ENCODE measurements at places on chromosomes 2 and 18.
A peak's percentile ranks its signal among the peaks of the same experiment; 100 is the strongest.

- DNase-seq = no peak
Observed at GRCh38 chr2:37343537-37344434, 644 bp upstream of the QPCT start.

- peak; percentile 5 for DNase-seq
Observed at GRCh38 chr18:74040459-74041332, 106.9 kb downstream of the FBXO15 start.

DNA sequence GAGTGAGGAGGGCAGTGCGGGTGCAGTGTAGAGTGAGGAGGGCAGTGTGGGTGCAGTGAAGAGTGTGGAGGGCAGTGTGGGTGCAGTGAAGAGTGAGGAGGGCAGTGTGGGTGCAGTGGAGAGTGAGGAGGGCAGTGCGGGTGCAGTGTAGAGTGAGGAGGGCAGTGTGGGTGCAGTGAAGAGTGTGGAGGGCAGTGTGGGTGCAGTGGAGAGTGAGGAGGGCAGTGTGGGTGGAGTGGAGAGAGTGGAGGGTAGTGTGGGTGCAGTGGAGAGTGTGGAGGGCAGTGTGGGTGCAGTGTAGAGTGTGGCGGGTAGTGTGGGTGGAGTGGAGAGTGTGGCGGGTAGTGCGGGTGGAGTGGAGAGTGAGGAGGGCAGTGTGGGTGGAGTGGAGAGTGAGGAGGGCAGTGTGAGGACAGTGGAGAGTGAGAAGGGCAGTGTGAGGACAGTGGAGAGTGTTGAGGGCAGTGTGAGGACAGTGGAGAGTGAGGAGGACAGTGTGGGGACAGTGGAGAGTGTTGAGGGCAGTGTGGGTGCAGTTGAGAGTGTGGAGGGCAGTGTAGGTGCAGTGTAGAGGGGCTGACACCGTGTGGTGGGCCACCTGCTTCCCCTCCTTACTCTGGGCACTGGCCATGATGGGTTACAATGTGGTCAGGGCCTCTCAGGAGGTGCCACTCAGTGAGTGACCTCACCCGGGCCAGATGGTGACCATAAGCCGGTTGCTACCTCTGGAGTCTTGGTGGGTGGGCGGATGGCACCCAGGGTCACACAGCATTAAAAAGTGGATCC is 28.5 kb downstream of the INPP4A start:
- DNase-seq = no peak

GRCh38 chr2:99876956-99877355 is 265.4 kb downstream of the AFF3 start:
- DNase-seq = no peak

DNA sequence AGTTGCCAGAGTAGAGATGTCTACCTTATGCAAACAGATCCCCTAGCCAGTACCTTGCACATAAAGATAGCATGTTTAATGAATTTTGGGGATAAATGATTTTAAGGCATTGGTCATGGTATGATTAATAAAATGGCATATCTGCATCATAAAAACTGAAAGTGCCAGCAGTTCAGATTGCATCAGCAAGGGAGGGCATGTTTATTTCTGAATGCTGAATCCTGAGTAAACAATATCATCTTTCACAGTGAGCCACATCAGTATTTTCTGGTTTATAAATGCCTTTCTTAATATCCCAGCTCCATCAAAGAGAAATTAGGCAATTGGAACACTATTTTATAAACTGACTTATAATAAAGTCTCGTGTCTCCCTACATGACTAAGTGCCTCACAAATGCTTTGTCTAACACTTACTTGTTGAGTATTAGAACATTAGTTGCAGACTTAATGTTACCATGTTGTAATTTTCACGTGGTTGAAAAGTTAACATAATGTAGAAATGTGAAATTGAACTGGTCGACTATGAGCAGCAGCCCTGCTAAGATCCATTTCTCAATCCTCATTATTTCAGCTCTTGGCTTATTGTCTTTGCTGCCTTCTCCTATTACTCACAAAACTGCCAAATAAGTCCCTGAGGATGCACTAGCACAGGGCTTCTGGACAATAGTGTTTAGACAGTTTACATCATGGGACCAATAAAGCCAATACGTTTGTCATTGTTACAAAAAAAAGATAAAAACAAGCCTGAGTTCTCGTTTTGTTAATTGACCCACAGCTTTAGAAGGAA is 48.0 kb downstream of the LANCL1 start:
- no peak for DNase-seq

GRCh38 chr2:47849368-47849767 is 56.9 kb downstream of the FBXO11 start:
- DNase-seq = no peak

- no peak for DNase-seq
Observed at GRCh38 chr2:88067189-88067588, 436 bp upstream of the SMYD1 start.

GRCh38 chr2:156890529-156891148 is 366.9 kb upstream of the GALNT5 start:
- no peak for DNase-seq

GRCh38 chr2:134217924-134218323 is 35.9 kb upstream of the MGAT5 start:
- no peak for DNase-seq

GRCh38 chr2:165586019-165586418 is 116.5 kb downstream of the CSRNP3 start:
- no peak for DNase-seq

- DNase-seq = no peak
Observed at GRCh38 chr2:16336491-16336890, 329.1 kb downstream of the CYRIA start.

- no peak for DNase-seq
Observed at GRCh38 chr2:223944166-223944702, 901 bp downstream of the WDFY1 start.

DNA sequence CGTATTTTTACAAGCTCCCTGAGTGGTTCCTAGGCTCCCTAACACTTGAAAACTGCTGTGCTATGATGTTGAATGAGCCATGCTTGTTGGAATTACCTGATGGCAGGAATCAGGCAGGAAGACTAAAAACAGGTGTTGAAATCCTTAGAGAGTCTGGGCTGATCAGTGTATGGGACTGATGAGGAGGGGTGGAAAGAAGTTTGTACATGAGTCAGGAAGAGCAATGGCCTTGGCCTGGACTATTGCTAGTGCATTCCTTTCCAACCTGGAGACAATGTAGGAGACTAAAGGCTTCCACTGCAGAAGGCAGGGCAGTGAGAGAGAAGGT is 25.0 kb upstream of the TMBIM1 start:
- no peak for DNase-seq

DNA sequence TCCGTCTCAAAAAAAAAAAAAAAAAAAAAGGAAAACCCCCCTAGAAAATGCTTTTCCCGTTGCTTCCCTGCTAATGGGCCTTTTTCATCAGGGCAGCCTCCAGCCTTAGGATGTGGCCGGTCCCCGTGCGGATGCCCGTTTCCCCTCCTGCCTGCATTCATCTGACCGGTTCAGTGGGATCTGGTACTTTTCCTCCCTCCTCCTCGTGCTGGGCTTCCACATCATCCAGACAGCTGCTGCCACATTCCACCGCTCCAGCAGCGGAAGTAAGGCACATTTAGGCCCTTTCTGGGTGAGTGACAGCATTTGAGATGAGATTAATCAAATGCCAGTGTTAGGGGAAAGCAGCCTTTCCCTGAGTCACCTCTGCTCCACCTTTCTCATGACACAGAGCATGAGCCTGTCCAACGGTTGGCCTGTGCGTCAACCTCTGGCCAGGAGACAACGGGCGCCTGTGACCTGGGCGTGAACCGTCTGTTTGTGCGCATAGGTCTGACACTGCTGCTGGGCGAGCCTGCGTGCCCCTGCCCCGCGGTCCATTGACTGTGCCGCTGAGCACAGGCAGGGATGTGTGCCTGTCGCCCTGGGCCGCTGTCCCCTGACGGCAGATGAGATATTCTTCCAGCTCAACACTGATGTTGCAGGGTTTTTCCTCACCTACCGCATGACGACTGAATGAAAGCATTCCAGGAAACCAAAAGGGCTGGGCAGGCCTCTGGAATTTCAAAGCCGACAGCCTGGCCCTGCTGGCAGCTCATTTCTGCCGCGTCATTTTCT is 174.0 kb downstream of the TGIF1 start:
- peak; percentile 87 for DNase-seq

DNA sequence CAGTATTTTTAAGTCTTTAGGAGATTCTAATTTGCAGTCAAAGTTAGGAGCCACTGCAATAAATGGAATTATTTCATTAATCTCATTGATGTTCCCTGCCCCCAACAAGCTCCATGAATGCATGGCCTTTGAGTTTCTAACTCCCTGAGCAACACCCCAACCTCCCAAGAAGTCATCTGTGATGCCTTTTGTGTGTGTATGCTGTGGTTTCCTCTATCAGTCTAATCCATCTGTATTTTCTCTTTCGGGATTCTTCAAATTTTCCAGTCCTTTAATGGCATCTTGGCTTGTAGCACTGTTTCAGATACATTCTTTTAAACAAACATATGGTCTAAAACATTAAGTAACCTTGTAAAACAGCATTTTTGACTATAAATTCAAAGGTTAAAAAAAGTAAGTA is 16.8 kb downstream of the SERPINB10 start:
- peak; percentile 36 for DNase-seq

DNA sequence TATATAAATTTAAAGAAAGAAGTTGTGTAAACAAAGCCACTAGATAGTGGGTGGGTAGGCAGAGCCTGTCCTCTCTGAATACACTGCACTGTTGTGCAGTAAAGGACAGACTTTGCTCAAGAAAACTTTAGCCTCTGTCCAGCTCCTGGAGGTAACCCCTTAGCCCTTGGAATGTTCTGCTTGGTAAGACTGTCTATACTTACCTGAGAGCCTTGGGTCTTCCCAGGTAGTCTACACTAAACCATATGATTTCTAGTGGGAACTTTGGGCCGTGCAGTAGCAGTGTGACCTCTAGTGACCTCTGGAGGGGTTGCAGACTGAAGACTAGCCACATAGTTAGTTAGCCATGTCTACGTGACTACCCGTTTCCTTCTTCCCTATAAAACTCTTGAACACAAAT is 678.3 kb upstream of the NRXN1 start:
- DNase-seq = no peak

- no peak for DNase-seq
Observed at GRCh38 chr2:37052600-37053332, 31.4 kb downstream of the HEATR5B start.

GRCh38 chr2:110219496-110220189 is 7.3 kb upstream of the MTLN start:
- peak; percentile 29 for DNase-seq

GRCh38 chr18:39938676-39939608 is 2016.1 kb upstream of the PIK3C3 start:
- DNase-seq = no peak

- no peak for DNase-seq
Observed at GRCh38 chr2:190599546-190600220, 49.2 kb upstream of the NAB1 start.

DNA sequence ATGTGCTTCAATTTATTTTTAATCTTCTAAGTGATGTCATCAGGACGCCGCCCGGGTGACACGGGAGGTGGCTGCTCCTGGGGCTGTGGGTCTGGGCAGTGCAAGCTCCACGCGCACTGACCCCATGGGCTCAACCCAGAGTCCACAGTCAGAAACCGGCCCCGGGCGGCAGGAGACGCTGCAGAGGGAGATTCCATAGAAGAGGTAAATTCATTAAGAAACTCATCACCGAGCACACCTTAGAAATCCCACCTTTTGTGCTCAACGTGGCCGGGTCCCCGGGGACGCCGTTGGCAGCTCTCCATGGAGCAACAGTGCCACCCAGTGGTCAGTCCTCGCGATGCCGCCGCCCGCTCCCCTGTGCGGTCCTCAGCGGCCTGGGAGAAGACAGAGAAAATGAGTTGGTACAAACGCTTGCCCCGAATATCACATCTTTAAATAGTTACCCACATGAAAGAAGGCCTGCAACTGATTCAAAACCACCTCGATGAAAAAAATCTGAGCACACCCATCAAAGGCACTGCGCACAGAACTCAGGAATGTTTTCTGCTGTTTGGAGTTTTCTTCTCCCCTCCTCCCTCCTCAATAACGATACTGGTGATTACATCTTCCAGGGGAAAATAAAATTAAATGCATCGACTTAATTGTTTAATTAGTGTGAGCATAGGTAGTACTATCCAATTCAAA is 92.6 kb downstream of the CMPK2 start:
- no peak for DNase-seq

GRCh38 chr2:231399853-231400680 is 4.6 kb downstream of the B3GNT7 start:
- no peak for DNase-seq

- no peak for DNase-seq
Observed at GRCh38 chr2:239204136-239204875, 196.5 kb downstream of the HDAC4 start.
